CD4-positive, alpha-beta T cell treated with Interleukin-15 for 4 hours (primary cell): ENCODE measurements at places on chromosomes 3 and 15.

DNA sequence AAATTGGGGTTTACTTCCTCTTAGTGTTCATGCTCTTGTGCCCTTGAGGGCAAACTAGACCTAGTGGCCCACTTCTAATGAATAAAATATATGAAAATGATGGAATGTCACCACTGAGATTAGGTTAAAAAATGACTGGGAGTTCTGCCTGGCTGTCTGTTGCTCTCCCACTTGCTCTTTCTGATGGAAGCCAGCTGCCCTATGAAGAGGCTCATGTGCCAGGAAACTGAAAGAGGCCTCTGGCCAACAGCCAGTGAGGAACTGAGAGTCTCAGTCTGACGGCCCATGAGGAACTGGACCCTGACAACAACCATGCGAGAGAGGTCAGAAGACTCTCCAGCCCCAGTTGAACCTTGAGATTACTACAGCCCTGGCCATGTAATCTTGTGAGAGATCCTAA lies 107.1 kb upstream of the FHIT start:
- peak; percentile 1 for DNase-seq

- no peak for DNase-seq
Observed at GRCh38 chr3:158121295-158121694, 11.4 kb downstream of the RSRC1 start.

- no peak for DNase-seq
Observed at GRCh38 chr3:56796996-56797395, 4.8 kb downstream of the ARHGEF3 start.

DNA sequence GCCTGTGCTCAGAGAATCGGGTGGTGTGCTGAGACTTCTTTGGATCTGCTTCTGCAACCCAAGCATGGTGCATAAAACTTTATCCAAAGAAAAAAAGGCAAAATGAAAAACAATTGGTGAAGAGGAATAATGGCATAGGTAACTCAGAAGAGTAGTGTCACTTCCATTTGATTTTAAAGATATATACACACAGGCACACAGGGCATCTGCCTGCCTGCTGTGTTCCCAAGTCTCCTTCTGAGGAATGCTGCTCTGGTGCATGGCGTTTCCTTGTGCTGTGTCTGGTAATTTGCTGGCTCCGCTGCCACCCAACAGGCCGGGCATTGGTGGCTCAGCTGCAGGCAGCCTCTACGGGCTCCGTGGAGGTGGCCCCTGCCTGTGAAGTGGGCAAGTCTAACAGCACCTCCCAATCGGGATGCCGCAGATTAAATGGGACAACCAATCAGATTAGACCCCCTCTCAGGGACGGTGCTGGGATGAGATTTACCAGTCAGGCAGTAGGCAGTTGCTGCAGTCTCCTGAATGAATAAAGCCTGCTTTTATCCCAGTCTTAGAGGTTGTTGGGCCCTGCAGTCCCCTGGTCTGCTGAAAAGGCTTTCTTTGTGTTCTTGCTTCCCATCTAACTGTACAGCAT lies 253.7 kb upstream of the RASGRP1 start:
- DNase-seq: no peak

- no peak for DNase-seq
Observed at GRCh38 chr3:73465926-73466325, 158.8 kb downstream of the PDZRN3 start.

DNA sequence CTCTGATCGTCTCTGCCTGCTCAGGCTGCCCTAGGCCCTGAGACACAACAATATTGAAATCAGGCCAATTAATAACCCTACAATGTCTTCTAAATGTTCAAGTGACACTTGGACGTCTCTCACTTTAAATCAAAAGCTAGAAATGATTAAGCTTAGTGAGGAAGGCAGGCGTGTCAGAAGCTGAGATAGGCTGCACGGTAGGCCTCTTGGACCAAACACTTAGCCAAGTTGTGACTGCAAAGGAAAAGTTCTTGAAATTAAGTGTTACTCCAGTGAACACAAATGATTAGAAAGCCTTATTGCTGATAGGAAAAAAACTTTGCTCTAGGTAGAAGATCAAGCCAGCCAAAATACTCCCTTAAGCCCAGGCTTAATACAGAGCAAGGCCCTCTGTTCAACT lies 2.2 kb downstream of the HPS3 start:
- DNase-seq: no peak

DNA sequence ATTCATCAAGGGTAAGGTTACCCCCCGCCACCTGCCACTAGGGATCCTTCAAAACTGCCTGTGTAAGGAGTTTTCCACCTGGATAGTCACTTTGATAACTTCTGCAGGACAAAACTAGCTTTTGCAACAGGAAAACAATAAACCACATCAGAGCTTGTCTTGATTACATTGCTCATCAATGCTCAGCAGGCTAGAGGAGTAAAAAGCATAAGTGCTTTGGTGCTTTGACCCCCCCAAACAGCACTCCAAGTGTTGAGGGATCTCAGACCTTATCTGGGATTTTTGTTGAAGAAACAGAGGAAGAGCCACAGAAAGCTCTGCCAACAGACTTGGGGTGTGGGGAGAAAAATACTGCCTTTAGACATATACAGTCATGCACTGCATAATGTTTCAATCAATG lies 10.8 kb upstream of the PHLDB2 start:
- no peak for DNase-seq

DNA sequence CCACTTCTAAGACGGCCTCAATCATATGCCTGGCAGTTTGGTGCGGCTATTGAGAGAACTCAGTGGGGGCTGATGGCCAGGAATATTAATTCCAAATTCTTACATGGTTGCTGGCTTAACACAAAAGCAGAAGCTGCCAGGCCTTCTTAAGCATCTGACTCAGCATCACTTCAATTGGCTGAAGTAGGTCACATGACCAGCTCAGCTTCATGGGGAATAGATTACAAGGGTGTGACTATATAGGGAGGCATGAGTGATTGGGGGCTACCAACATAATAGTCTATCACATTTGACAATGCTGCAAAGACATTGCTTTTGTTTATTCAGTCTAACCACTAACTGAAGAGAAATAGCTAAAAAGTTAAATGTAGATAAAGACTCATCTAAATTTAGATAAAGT lies 101.6 kb upstream of the ANKRD28 start:
- no peak for DNase-seq

GRCh38 chr15:66224946-66225345 lies 28.6 kb downstream of the MEGF11 start:
- no peak for DNase-seq

GRCh38 chr3:161305095-161305991 lies 66.0 kb downstream of the SPTSSB start:
- peak; percentile 33 for DNase-seq

- no peak for DNase-seq
Observed at GRCh38 chr3:72230774-72231379, 445.9 kb upstream of the PROK2 start.

GRCh38 chr3:37906734-37907282 lies 45.1 kb downstream of the CTDSPL start:
- no peak for DNase-seq
